H1 (cell line): ENCODE measurements at places on chromosomes 4 and X. TPM values are rescaled to one million over a fixed set of nuclear protein-coding genes. Genes with fewer than 3 reads are reported as not detected.

DNA sequence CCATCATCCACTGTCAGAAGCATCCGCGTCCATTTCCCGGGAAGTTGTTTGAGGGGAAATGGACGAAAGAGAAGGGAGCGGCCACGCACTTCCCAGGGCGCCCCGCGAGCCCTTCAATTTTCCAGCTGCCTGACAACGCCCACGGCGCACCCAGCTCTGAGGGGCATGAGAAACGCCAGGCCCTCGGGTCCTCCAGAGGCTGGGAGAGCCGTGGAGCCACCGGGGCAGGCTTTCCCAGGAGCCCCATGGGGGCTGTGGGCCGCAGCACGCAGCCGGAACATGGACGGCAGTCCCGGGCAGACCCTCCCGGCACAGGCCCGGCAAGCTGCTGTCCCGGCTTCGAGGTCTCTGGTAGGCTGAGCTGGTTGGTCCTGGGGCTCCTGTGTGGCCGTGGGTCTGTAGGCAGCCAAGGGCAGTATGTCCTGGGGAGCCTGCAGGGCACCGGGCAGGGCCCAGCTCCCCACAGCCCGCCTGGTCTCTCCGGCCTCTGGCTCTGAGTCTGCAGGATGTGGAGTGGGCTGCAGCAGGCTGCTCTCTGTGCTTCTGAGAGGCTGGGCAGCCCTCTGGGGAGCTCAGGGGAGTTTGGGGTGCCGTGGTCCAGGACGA lies 115.2 kb downstream of the FAM53A start:
- no peak for DNase-seq

GRCh38 chr4:172521248-172521647 lies 647.4 kb upstream of the GALNT7 start:
- DNase-seq = no peak

- no peak for DNase-seq
These were observed 5.1 kb upstream of the APLN start for GRCh38 chrX:129659861-129660260.

FAM241A gene
- 0.63 and 0.73 TPM in 2 replicates for total RNA-seq

PSMD10 gene
- 46.6 and 49.9 TPM in 2 replicates for total RNA-seq

ANK2 gene
- total RNA-seq = 33.1 and 35.1 TPM in 2 replicates
